ENCODE measurements at places on chromosomes 4 and X. TPM values are rescaled to one million over a fixed set of nuclear protein-coding genes. Genes with fewer than 3 reads are reported as not detected.

- no peak for DNase-seq
- H3K36me3 ChIP-seq = no peaks in the 10 kb centered on the region
- H3K4me1 ChIP-seq = no peaks in the 10 kb centered on the region
- no peaks in the 10 kb centered on the region for H3K27me3 ChIP-seq
Observed at GRCh38 chr4:178296669-178297068, 854.4 kb upstream of the AGA start.

The ADGRG2 gene
- not detected for polyA plus RNA-seq

DNA sequence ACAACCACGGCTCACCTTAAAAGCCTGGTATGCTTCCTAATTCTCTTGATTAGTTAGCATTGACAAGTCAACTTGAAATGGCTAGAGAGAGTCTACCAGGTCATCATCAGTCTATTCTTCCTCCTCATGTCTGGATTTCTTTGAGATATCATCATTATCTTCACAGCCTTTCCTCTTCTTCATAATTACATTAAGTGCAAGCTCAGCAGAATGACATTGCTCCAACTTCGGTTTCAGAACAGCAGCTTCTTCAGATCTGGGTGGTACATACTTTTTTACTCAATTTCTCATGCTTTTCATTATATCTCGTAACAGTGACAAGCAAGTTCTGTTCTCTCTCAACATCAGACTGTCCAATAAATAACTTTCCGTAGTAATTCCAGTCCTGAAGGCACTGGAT is 337.5 kb upstream of the TENM3 start:
- no peaks in the 10 kb centered on the region for H3K4me1 ChIP-seq
- no peak overlapping the region for H3K4me3 ChIP-seq
- no peaks in the 10 kb centered on the region for H3K27me3 ChIP-seq
- no peaks in the 10 kb centered on the region for H3K36me3 ChIP-seq
- no peak for DNase-seq
- no peak overlapping the region for H3K27ac ChIP-seq

The WDR17 gene
- 1.4 TPM for polyA plus RNA-seq

GRCh38 chr4:26022346-26023202 is 108.6 kb downstream of the SMIM20 start:
- no peaks in the 10 kb centered on the region for H3K27me3 ChIP-seq
- H3K36me3 ChIP-seq = no peaks in the 10 kb centered on the region
- no peak for DNase-seq
- no peaks in the 10 kb centered on the region for H3K4me1 ChIP-seq

- no peak for DNase-seq
- H3K4me3 ChIP-seq = no peak overlapping the region
- no peaks in the 10 kb centered on the region for H3K36me3 ChIP-seq
Observed at GRCh38 chrX:54992911-54993622, 921 bp downstream of the PFKFB1 start.
